WTC11 (cell line): ENCODE measurements at places on chromosomes 12 and 14. TPM values are rescaled to one million over a fixed set of nuclear protein-coding genes. Genes with fewer than 3 reads are reported as not detected.

GRCh38 chr12:57759360-57759980 lies 4.6 kb downstream of the MARCHF9 start:
- H3K4me3 ChIP-seq = no peak overlapping the region
- DNase-seq = no peak
- H3K27me3 ChIP-seq = peaks cover 91% of the 10 kb centered on the region
- no peaks in the 10 kb centered on the region for H3K36me3 ChIP-seq
- H3K27ac ChIP-seq = no peak overlapping the region

GRCh38 chr12:90773491-90773890 lies 181.5 kb downstream of the CCER1 start:
- no peaks in the 10 kb centered on the region for H3K4me1 ChIP-seq
- H3K27ac ChIP-seq = no peak overlapping the region
- DNase-seq = no peak
- H3K36me3 ChIP-seq = no peaks in the 10 kb centered on the region
- H3K27me3 ChIP-seq = no peaks in the 10 kb centered on the region
- H3K4me3 ChIP-seq = no peak overlapping the region

DNA sequence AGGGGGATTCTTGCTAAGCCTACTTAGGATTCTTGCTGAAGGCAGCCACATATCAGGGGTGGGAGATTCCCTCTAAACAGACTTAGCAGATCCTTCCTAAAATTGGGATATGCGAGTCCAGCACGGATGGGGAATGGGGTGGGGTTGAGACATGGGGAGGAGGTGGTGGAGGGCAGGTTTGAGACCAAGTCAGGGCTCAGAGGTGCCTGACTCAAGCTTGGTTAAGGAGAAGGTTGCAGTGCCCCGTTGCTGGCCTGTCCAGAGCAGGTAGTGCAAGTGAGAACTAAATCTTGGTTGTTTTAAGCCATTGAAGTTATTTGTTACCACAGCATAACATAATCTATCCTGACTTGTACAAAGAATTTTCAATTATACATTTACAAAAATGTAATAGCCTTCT lies 359.7 kb downstream of the AACS start:
- DNase-seq = no peak
- H3K4me1 ChIP-seq = peaks cover 18% of the 10 kb centered on the region
- H3K36me3 ChIP-seq = peaks cover 17% of the 10 kb centered on the region
- H3K27me3 ChIP-seq = no peaks in the 10 kb centered on the region
- H3K27ac ChIP-seq = no peak overlapping the region

GRCh38 chr12:99026332-99027054 lies 381.4 kb downstream of the APAF1 start:
- H3K4me1 ChIP-seq = peaks cover 43% of the 10 kb centered on the region
- no peak overlapping the region for H3K4me3 ChIP-seq
- H3K27me3 ChIP-seq = peaks cover 75% of the 10 kb centered on the region
- no peak overlapping the region for H3K27ac ChIP-seq

The HOXC6 gene
- total RNA-seq = not detected in 3 replicates

The SLC6A12 gene
- total RNA-seq = 0.39 to 0.79 TPM (median 0.76 TPM) in 3 replicates

The IAPP gene
- not detected in 3 replicates for total RNA-seq

The CPNE8 gene
- 4.9 to 8.3 TPM (median 7.2 TPM) in 3 replicates for total RNA-seq

The TAS2R19 gene
- 1.0 to 1.4 TPM (median 1.1 TPM) in 3 replicates for total RNA-seq
